Fibroblast of skin of right quadriceps (primary cell): ENCODE measurements at places on chromosomes 4 and X.

DNA sequence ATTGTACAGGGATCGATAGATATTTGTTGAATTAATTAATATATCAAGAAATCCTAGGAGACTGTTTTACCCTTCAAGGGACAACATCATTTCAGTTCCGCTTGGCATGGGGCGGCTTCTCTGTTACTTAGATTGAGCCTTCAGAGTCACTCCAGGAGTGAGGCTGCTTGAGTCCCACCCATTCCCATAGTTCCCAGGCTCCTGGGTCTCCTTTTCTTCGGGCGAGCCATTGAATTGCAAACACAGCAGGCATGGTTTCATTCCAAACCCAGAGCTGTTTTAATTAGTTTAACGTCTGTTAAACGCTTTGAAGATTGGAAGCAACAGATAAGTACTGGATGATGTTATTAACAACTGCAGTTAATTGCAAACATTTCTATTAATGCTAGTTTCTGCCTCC is 571 bp upstream of the EDA start:
- no peak for DNase-seq

DNA sequence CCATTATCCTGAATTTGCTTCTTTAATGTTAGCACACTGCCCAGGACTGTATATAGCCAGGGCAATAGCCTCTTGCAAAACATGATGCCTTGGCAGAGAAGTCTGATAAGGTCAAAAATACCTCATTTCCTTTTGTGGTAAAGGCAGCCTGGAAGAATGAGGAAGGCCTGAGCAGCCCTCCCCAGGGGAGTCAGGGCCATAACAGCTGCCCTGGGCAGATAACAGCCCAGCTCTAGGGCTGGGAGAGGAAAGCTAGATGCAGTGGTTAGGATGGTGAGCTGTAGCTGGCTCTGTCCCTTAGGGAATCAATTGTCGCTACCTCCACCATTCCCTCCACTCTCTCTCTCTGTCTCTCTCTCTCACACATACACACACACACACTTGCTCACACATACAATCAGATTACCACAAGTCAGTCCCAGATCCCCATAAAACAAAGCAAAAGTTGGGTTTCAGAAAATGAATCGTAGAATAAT is 29.2 kb downstream of the EFHC2 start:
- peak; percentile 10 for DNase-seq

- peak; percentile 45 for DNase-seq
These were observed 12.5 kb downstream of the TRAPPC2 start for GRCh38 chrX:13721819-13722519.

DNA sequence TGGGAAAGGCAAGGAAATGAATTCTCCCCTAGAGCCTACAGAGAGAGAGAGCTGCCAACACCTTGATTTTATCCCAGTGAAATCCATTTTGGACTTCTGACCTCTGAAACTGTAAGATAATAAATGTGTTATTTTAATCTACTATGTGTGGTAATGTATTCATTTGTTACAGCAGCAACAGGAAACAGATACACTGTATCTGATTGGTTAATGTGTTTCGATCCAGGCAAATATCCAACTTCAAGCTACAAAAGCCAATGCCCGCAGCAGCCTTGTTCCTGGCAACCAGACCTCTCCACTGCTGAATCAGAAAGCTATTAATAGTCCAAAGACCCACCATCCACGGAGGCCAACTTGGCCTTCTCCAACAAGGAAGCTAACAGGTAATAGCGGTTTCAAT is 318.1 kb downstream of the PTTG2 start:
- no peak for DNase-seq

DNA sequence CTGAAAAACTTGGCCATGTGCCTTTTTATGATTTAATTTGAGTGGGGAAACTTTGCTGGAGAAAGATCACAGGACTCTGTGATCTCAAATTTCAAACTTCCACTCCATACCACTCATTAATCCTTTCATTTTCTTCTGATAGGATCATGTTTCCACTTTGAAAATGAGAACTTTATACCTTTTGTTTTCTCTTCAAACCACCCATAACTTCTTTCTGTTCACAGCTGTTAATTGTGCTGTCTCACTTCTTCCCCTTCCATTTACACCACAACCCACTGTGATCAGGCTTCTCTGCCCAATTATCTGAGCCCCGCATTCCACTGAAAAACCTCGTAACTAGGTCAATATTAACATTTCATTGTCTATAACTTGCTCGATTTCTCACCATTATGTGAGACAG is 47.0 kb upstream of the ARSJ start:
- no peak for DNase-seq

- DNase-seq: no peak
These were observed 27.3 kb downstream of the COL25A1 start for GRCh38 chr4:109275066-109275745.

DNA sequence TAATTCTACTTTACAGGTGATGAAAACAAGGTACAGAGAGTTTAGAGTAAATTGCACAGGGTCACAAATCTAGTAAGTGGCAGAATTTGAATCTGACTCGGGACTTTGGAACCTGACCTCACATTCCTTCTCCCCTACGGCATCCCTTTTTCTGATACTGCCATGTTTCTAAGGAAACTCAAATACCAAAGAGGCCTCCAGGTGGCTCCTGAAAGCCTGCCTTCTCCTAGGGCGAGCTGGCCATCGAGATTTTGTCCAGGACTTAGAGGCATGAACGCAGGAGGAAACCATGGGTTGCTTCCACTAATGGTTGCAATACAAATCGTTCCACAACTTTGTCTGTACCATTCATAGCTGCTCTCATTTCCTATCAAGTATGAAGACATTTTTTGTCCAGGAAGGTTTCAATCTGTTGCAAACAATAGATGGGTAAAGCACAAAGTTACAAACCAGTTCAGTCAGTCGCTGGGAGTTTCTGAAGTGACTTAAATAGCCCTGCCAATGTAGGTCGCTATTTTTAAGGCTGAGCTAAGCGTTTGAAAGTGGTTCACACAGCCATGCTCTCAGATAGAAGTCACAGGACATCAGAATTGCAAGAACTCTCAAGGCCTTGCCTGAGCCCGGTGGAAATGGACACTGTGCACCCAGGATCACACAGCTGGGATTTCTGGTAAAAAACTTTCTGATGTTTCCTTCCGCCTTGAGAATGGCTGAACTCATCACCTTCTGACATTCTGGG is 296.6 kb upstream of the PRPS2 start:
- no peak for DNase-seq

GRCh38 chrX:106936246-106936645 is 16.0 kb downstream of the CLDN2 start:
- DNase-seq: no peak

GRCh38 chr4:69167300-69167699 is 47.2 kb downstream of the UGT2B11 start:
- DNase-seq: no peak

GRCh38 chrX:10507181-10507580 is 113.2 kb downstream of the MID1 start:
- peak; percentile 42 for DNase-seq

DNA sequence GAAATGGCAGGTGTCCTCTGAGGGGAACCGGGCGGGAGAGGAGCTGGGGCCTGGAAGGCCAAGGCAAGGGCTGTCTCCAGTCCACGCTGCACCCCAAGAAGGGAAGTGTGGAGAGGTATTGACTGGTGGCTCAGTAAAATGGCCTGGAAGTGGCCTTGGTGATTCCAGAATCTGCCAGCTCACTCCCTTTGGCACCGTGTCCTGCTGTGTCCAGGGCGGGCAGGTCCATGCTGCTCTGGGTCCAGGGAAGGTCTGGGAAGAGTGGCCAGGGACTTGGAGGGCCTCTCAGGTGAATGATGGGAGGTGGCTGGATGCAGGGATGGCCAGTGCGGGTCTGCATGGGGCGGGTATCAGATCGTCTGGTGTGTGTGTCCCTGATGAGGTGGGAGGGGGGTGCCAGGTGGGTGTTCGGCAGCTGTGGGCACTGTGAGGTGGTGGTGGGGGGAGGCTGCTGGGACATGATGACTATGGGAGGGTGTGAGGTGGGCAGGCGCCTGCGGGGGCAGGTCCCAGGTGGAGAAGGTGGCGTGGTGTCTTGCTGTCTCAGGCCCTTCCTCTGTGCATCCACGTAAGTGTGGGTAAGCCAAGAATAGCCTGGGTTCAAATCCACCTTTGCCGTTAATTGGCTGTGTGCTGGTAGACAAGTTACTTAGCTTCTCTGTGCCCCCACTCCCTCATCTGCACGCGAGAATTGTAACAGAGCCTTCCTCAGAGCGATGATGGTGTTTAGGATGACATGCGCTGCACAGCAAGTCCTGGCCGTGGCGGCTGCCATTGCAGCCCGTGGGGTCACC is 17.7 kb downstream of the RGS12 start:
- no peak for DNase-seq

GRCh38 chr4:114727461-114727860 is 128.9 kb downstream of the UGT8 start:
- DNase-seq: no peak

DNA sequence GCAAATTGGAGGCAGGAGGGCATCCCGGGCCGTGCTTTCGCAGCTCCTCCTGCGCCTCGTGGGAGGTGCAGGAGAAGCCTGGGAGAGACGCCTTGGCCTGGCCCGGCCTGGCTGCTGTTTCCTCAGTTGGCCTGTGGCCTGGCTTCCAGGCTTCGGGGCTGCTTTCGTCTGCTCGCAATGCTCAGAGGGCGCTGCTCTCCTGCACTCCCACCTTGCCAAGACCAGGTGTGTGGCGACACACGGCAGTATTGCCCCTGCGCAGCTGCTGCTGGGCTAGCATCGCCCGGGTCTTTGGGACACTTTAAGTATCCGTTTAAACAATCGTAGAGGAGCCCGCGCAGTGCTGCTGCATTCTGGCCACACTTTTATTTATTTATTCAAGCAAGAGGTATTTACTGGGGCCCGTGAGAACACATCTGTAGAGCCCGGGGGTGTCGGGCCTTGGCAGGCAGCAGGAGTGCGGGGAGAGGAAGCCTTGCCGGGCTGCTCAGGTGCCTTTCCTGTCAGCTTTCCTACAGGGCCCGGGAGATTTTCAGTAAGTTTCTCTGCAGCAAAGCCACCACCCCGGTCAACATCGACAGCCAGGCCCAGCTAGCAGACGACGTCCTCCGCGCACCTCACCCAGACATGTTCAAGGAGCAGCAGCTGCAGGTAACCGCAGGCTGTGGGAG is 26.2 kb upstream of the HGFAC start:
- no peak for DNase-seq

DNA sequence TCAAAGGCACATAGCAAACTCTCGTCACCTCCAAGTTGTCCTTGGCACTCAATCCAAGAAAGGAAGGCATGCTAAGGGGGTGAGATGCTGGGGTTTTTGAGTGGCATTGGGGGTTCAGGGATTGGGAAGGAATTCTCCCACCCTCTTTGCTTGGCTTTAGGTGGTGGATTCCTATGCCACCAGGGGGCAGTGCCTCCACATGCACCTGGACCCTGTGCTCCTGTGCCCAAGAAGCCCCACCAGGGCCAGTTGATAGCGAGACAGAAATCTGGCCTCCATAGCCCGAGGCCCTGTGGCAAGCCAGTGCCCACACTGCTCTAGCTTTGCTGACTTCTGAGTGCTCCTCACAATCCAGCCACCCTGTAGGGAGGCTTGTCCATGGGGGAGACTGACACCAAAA is 2.0 kb upstream of the FATE1 start:
- DNase-seq: no peak

DNA sequence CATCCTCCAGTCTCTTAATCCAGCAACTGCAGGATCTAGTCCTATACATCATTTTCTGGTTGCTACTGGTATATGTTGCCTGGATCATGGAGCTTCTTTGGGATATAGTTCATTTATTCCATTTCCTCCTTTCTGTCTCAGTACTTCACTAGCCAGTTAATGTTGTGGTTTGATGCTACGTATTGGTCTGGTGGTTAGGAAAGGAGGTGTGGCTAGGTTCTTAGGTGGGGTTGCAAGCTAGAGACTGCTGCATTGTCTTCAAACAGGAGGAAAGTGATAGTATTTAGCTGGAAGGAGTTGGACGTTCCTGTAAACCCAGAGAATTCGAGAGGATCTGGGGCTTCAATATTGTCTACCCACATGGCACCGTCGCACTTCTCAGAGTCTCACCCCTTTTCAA is 129.5 kb downstream of the SNCA start:
- no peak for DNase-seq

DNA sequence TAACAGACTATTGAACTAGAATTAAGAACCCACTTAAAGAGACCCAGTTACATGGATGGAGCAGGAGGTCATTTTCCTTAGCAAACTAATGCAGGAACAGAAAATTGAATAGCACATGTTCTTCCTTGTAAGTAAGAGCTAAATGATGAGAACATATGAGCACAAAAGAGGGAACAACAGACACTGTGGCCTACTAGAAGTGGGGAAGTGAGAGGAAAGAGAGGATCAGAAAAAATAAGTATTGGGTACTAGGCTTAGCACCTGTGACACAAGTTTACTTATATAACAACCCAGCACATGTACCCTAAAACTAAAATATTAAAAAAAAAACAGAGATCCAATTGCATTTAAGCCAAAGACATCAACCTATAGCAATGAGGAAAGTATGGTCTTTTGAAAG is 26.2 kb downstream of the ARAP2 start:
- no peak for DNase-seq

- DNase-seq: no peak
These were observed 18.9 kb downstream of the THAP9 start for GRCh38 chr4:82919386-82919785.

- DNase-seq: no peak
These were observed 124.9 kb downstream of the STOX2 start for GRCh38 chr4:184030036-184030435.

GRCh38 chr4:48352793-48353192 is 11.5 kb downstream of the SLAIN2 start:
- DNase-seq: no peak

DNA sequence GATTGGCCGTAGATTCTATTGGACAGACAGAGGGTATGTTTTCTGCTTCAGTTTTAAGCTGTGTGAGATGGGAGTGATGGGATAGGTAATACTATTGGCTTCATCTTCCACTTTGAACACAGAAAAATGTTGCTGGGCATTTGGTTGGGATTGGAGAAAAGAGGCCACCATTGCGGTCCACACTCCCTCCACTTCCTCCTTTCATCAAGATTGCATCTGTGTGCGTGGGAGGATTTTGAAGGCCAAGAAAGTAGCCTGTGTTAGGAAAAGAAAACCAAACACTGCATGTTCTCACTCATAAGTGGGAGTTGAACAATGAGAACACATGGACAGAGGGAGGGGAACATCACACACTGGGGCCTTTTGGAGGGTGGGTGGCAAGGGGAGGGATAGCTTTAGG is 56.4 kb downstream of the EGF start:
- DNase-seq: no peak

GRCh38 chr4:16489226-16489625 is 263.0 kb upstream of the TAPT1 start:
- DNase-seq: no peak

GRCh38 chr4:151887031-151887815 is 126.4 kb upstream of the GATB start:
- no peak for DNase-seq
